ENCODE measurements at places on chromosomes 3 and 15.

- DNase-seq: no peak
Measured at GRCh38 chr3:113516115-113516505, 1.2 kb upstream of the SPICE1 start.

- DNase-seq: no peak
Measured at GRCh38 chr3:136255672-136256406, 5.7 kb downstream of the PCCB start.

DNA sequence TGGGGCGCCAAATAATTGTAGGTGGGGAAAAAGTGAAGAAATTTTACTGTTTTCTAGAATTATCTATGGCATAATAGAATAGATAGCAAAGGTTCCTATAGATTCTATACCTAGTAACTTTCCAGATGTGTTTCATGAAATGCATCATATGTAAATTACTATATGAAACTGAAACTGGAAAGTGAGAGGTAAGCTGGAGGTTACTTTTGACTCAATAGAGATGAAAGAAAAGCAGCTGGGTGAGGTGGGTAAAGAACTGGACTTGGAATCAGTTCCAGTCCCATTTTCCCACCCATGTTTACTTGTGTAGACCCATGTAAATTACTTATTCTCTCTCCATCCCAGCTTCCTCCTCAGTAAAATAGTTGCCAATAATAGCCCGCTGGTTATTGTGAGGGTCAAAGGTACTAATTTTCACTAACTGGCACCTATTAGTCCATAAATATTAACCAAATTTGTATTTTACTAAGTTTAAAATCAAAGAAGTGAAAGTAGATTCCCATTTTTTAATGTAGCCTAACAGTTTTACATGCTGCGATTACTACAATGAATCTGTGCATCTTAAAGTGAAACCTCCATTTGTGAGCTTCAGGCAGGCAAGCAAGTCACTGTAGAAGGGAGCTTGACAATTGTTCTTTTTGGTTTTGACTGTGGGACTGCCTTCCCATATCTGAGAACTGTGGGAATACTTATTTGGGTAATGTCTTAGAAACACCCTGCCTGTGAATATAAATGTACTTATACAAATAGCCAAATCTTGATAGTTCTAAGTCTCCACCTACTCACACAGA, 312.1 kb downstream of the SLC9A9 start:
- DNase-seq: no peak

DNA sequence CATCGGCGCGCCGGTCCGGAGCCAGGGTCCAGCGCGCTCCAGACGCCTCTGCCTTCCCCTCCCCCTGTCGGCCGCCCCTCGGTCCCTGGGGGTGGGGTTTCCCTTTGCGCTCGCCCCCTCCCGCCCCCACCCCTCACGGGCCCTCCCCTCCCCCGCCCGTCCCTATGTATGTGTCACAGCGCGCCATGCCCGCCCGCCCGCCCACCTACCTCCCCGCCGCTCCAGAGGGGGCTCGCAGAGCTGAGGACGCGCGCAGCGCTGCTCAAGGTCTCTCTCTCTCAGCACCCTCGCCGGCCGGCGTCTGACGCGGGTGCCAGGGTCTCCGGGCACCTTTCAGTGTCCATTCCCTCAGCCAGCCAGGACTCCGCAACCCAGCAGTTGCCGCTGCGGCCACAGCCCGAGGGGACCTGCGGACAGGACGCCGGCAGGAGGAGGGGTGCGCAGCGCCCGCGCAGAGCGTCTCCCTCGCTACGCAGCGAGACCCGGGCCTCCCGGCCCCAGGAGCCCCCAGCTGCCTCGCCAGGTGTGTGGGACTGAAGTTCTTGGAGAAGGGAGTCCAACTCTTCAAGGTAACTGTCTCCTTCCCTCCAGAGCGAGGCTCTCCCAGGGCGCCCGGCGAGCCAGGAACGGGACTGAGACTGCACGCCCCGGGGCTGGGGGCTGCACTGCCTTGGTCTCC, at the start of gene ACAN:
ACAN (plus strand) TSS at position 196 of the 679 bp plus-strand sequence. CDS start 32,771 bp downstream, outside the sequence.
- DNase-seq: no peak

GRCh38 chr15:65766422-65767263, 25.4 kb downstream of the DENND4A start:
- DNase-seq: no peak
